ENCODE measurements at places on chromosomes 1 and 21.

DNA sequence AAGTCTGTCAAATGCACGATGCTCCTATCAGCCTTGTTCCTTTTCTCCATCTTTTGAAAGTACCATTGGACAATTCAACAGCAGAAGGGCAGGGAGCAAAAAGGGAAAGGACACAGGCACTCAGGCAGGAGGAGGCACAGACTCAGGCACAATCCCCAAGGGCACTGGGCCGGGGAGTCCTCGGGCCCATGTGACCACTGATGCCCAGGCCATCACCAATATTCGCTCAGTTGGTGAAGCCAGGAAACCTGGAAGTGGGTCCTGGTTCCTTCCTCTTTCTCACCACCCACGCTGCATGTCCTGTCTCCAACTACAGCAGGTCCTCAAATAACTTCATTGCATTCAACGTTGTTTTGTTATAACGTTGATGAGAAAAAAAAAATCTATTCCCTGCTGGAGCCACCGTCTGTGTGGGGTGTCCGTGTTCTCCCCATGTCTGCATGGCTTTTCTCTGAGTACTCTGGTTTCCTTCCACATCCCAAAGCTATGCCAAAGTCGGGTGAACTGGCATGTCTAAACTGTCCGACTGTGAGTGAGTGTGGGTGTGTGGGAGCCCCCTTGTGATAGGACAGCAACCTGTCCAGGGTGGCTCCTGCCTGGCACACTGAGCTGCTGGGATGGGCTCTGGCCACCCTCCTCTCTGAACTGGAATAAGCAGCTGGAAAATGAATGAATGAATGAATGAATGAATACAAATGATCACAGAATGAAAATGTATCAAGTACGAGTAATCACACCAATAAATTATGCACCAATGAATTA is 12.5 kb downstream of the NID1 start:
- no peak for DNase-seq

DNA sequence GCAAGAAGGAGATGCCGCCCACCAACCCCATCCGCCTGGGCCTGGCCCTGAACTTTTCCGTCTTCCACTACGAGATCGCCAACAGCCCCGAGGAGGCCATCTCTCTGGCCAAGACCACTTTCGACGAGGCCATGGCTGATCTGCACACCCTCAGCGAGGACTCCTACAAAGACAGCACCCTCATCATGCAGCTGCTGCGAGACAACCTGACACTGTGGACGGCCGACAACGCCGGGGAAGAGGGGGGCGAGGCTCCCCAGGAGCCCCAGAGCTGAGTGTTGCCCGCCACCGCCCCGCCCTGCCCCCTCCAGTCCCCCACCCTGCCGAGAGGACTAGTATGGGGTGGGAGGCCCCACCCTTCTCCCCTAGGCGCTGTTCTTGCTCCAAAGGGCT is 732 bp downstream of the SFN start:
- DNase-seq = no peak

- DNase-seq = no peak
Observed at GRCh38 chr1:183783342-183783741, 21.6 kb upstream of the RGL1 start.

GRCh38 chr21:34022627-34023335 is 50.6 kb upstream of the MRPS6 start:
- DNase-seq = peak; percentile 81

- DNase-seq = no peak
Observed at GRCh38 chr1:49251019-49251784, 474.5 kb upstream of the BEND5 start.

- DNase-seq = no peak
Observed at GRCh38 chr1:15985611-15986297, 9.9 kb upstream of the ZBTB17 start.

- DNase-seq = no peak
Observed at GRCh38 chr21:31668651-31669491, 9.4 kb downstream of the SOD1 start.

DNA sequence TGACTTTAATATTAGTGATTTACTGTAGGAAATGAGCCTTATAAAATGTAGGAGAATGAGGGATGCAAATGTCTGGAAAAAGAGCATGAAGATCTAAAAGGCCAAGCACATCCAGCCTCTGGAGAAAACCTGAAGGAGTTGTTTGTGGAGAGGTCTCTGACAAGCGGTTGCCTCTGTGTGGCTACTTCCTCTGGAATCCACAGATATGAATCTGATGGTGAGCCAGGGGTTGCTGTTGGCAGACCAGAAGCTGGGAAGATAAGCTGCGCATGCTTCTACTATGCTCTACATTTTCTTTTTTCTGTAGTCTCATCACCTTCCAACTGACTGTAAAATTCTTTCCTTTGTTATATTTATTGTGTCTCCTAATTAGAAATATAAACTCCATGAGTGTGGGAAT is 248.6 kb downstream of the OLFM3 start:
- no peak for DNase-seq

- no peak for DNase-seq
Observed at GRCh38 chr1:206566999-206567398, 45.3 kb downstream of the EIF2D start.
